ENCODE measurements at places on chromosomes 1 and 21.

- H3K27me3 ChIP-seq: no peaks in the 10 kb centered on the region
- H3K27ac ChIP-seq: peak overlapping the region; percentile 86
- H3K36me3 ChIP-seq: peaks cover 19% of the 10 kb centered on the region
- H3K4me1 ChIP-seq: peaks cover 44% of the 10 kb centered on the region
- peak overlapping the region; percentile 33 for H3K4me3 ChIP-seq
Observed at GRCh38 chr1:153597206-153597605, 15.7 kb downstream of the S100A16 start.

- H3K36me3 ChIP-seq: peaks cover 5% of the 10 kb centered on the region
- DNase-seq: no peak
- H3K4me3 ChIP-seq: no peak overlapping the region
- H3K4me1 ChIP-seq: peaks cover 11% of the 10 kb centered on the region
- no peaks in the 10 kb centered on the region for H3K27me3 ChIP-seq
Observed at GRCh38 chr1:90948301-90948700, 73.5 kb downstream of the ZNF644 start.

DNA sequence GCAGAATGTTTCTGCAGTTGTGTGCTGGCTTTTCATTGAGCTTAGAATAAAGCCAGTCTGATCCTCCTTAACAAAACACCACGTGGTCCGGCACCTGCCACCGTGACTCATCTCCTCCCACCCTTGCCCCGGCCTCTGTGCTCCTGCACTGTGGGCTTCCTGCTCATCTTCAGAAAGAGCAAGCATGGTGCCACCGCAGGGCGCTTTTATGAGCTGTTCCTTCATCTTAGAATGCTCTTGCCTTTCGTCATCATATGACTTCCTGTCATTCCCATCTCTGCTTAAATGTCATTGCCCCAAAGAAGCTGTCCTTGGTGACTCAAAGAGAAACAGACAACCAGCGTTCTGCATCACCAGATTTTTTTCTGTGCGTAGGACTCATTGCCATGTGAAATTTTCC, 117.8 kb downstream of the HHAT start:
- peaks cover 14% of the 10 kb centered on the region for H3K4me1 ChIP-seq
- no peak for DNase-seq
- H3K36me3 ChIP-seq: no peaks in the 10 kb centered on the region
- H3K27ac ChIP-seq: no peak overlapping the region

- H3K4me3 ChIP-seq: no peak overlapping the region
- no peak for DNase-seq
- no peaks in the 10 kb centered on the region for H3K27me3 ChIP-seq
Observed at GRCh38 chr21:29056538-29057050, 16.9 kb downstream of the CCT8 start.

GRCh38 chr1:89567797-89568196, 43.2 kb downstream of the LRRC8B start:
- no peaks in the 10 kb centered on the region for H3K4me1 ChIP-seq
- no peak for DNase-seq
- no peak overlapping the region for H3K4me3 ChIP-seq

GRCh38 chr1:233375653-233376052, 48.1 kb downstream of the MAP3K21 start:
- H3K4me3 ChIP-seq: no peak overlapping the region
- H3K27me3 ChIP-seq: no peaks in the 10 kb centered on the region
- H3K4me1 ChIP-seq: no peaks in the 10 kb centered on the region
- DNase-seq: no peak
- no peak overlapping the region for H3K27ac ChIP-seq
- H3K36me3 ChIP-seq: no peaks in the 10 kb centered on the region

GRCh38 chr21:36751383-36751782, 52.5 kb downstream of the SIM2 start:
- peaks cover 2% of the 10 kb centered on the region for H3K27me3 ChIP-seq
- H3K27ac ChIP-seq: no peak overlapping the region
- no peak overlapping the region for H3K4me3 ChIP-seq
- peaks cover 24% of the 10 kb centered on the region for H3K36me3 ChIP-seq

DNA sequence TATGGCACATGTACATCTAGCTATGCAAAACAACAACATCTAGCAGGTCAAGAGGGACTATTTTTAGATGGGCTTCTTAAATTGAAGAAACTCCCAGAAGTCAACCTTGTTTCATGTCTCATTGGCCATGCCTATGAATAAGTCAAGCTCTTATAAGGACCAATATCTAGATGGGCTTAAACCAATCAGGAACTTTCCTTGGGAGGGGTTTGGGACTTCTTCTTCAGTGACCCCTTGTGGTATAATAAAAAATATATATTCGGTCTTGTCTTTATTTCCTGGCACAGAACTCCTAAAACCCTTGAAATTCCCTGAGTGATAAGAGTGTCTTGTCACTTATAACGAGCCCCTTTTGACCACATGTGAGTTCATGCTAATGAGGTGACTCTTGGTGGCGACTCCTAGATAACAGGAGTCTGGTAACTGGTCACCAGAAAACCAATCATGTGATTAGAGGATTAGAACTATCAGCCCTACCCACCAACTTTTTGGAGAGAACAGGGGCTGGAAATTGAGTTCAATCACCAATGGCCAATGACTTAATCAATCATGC, 218.3 kb downstream of the HHIPL2 start:
- H3K4me3 ChIP-seq: no peak overlapping the region
- no peaks in the 10 kb centered on the region for H3K4me1 ChIP-seq
- no peak for DNase-seq
- no peak overlapping the region for H3K27ac ChIP-seq
- no peaks in the 10 kb centered on the region for H3K36me3 ChIP-seq
- peaks cover 4% of the 10 kb centered on the region for H3K27me3 ChIP-seq

DNA sequence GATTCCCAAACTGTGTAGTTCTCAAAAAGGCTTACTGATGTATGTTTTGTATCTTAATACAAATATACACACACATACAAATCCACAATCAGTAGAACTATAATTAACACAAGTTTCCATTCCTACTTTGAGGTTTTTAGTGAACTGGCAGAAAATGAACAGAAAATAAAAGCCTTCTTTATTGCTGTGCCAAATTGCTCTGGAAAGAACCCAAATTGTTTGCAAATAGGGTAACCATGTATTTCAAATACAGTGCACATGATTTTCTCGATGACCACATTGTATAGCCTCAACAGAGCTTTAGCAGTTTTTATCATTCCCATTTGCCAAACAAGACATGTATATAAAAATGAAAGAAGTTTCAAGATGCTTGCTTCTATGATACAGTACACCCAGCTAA, 173.3 kb downstream of the COL24A1 start:
- H3K27me3 ChIP-seq: no peaks in the 10 kb centered on the region
- H3K4me3 ChIP-seq: no peak overlapping the region
- no peak overlapping the region for H3K27ac ChIP-seq
- H3K4me1 ChIP-seq: no peaks in the 10 kb centered on the region

- H3K4me1 ChIP-seq: no peaks in the 10 kb centered on the region
- no peak overlapping the region for H3K4me3 ChIP-seq
- H3K27me3 ChIP-seq: peaks cover 29% of the 10 kb centered on the region
- no peak for DNase-seq
- no peak overlapping the region for H3K27ac ChIP-seq
Observed at GRCh38 chr1:67281244-67281643, 26.4 kb upstream of the IL12RB2 start.

DNA sequence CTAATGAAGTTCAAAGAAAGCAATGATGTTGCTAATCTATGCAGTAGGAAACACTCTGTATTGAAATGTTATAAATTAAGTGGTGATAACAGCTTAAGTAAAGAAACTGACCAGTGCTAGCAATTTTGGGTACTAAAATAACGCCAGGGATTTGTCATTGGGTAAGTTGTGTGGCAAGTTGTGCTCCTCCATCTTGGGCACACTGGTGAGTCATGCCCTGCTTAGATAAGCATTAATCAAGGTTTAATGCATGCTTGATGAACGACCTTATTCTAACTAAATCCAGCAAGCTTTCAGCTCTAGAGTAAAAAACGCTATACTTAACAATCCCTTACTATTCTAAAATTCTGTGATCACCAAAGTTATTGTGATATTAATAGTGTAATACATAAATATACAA, 25.2 kb downstream of the VAMP4 start:
- H3K4me3 ChIP-seq: no peak overlapping the region
- no peaks in the 10 kb centered on the region for H3K36me3 ChIP-seq
- H3K27me3 ChIP-seq: no peaks in the 10 kb centered on the region

- no peak for DNase-seq
- H3K4me3 ChIP-seq: no peak overlapping the region
- H3K4me1 ChIP-seq: no peaks in the 10 kb centered on the region
- no peaks in the 10 kb centered on the region for H3K36me3 ChIP-seq
Observed at GRCh38 chr1:241962153-241962552, 4.6 kb downstream of the BECN2 start.

GRCh38 chr1:58649555-58649954, 50.3 kb downstream of the MYSM1 start:
- H3K27me3 ChIP-seq: no peaks in the 10 kb centered on the region
- H3K27ac ChIP-seq: no peak overlapping the region
- peaks cover 12% of the 10 kb centered on the region for H3K36me3 ChIP-seq
- H3K4me1 ChIP-seq: peaks cover 31% of the 10 kb centered on the region

DNA sequence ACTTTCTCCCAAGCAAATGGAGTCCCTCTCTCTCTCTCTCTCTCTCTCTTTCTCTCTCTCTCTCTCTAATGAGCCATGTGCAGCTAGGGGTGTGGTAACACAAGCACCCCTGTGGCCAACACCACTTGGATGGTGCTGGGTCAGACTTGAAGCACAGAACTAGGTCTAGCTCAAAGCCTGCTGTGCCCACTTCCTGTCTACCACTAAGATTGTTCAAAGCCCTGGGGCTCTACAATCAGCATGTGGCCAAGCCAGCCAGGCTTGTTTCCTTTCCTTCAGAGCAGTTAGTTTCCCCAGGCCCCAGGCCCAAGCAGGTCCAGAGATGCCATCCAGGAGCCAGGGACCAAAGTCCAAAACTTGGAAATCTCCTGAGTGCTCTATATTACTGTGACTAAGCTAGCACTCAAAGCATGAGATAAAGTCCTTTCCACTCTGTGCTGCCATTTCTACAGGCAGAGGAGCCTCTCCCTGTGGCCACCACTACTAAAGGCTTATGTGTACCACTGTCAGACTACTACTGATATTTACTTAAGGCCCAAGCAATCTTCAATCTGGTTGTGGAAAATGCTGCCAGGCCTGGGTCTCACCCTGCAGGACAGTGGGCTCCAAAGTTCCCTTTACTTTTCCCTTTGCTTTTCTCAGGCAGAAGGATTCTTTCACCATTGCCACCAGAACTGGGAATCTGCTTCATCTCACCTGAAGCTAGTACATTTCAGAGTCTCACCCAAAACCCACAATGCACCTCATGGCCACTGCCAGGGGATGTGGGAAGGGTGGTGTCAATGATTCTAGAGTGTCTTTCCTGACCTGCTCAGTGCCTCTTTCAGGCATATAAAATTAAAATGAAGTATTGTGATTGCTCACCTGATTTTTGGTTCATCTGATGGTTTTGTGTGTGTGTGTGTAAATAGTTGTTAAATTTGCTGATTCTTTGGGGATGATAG, 999.5 kb downstream of the NCAM2 start:
- H3K4me3 ChIP-seq: no peak overlapping the region
- peaks cover 2% of the 10 kb centered on the region for H3K27me3 ChIP-seq
- H3K36me3 ChIP-seq: no peaks in the 10 kb centered on the region
- H3K4me1 ChIP-seq: no peaks in the 10 kb centered on the region

GRCh38 chr1:155051777-155052398, 772 bp downstream of the ADAM15 start:
- H3K27ac ChIP-seq: peak overlapping the region; percentile 33
- no peaks in the 10 kb centered on the region for H3K27me3 ChIP-seq
- H3K4me3 ChIP-seq: peak overlapping the region; percentile 89
- H3K4me1 ChIP-seq: peaks cover 30% of the 10 kb centered on the region
- DNase-seq: peak; percentile 11

- no peaks in the 10 kb centered on the region for H3K27me3 ChIP-seq
- 0 out of 2 replicates have a peak, but pooled peaks cover 5% of the 10 kb centered on the region for H3K4me1 ChIP-seq
- DNase-seq: no peak
- H3K36me3 ChIP-seq: no peaks in the 10 kb centered on the region
Observed at GRCh38 chr21:14538483-14538882, 7.6 kb downstream of the SAMSN1 start.

GRCh38 chr1:42739753-42740700, at the start of gene CLDN19:
Gene CLDN19, minus strand, starts transcription at chr1:42740236. Its CDS starts 173 bp downstream, at chr1:42740063.
- H3K36me3 ChIP-seq: no peaks in the 10 kb centered on the region
- peaks cover 4% of the 10 kb centered on the region for H3K27me3 ChIP-seq
- H3K27ac ChIP-seq: no peak within 1 kb of the TSS

DNA sequence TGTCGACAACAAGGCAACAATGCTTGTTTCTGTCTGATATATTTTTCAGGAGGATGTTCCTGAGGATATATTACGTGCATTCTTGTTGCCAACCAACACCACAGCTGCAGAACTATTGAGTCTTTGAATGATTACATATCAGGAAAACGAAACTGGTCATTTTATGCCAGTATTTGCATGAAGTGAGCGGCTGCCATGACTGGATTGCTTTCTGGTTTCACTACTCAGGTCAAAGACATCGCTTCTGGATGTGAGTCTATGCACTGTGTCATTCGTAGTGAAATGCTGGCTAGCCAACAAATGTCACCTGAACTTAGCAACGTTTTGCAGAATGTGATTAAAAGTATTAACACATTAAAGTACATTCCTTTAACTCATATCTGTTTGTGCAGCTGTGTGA, 35.8 kb upstream of the OLFM3 start:
- H3K36me3 ChIP-seq: no peaks in the 10 kb centered on the region
- no peak for DNase-seq
- no peak overlapping the region for H3K4me3 ChIP-seq
- H3K27ac ChIP-seq: no peak overlapping the region

GRCh38 chr1:231774719-231775335, 148.2 kb downstream of the DISC1 start:
- H3K27ac ChIP-seq: no peak overlapping the region
- DNase-seq: no peak
- H3K4me1 ChIP-seq: peaks cover 41% of the 10 kb centered on the region
- H3K36me3 ChIP-seq: peaks cover 8% of the 10 kb centered on the region
- H3K27me3 ChIP-seq: no peaks in the 10 kb centered on the region
- H3K4me3 ChIP-seq: no peak overlapping the region
